Activated CD8-positive, alpha-beta memory T cell treated with anti-CD3 and anti-CD28 coated beads, Interleukin-2, amount 50 U/mL, for 4 hours (primary cell): ENCODE measurements at places on chromosomes 16 and 17.
A peak's percentile ranks its signal among the peaks of the same experiment; 100 is the strongest.

- DNase-seq = peak; percentile 17
Observed at GRCh38 chr17:37770631-37771518, 26.0 kb upstream of the HNF1B start.

DNA sequence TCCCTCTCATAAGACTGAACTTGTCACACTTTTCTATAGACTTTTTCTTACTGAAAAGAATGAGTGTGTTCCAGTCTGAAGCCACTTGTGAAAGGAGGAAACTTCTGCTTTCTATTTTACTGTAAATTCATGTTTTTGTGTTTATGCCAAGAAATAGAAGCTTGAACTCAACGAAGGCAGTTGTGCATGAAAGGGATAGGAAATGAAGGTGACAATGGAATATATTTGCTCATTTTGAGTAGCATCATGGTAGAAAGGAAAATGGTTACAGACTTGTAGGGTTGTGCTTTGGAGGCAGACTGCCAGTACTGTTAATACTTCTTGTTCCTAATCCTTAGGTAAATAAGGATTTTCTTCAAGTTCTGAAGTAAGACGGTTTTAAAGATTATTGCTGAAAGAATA is 8.1 kb downstream of the CLTC start:
- no peak for DNase-seq

DNA sequence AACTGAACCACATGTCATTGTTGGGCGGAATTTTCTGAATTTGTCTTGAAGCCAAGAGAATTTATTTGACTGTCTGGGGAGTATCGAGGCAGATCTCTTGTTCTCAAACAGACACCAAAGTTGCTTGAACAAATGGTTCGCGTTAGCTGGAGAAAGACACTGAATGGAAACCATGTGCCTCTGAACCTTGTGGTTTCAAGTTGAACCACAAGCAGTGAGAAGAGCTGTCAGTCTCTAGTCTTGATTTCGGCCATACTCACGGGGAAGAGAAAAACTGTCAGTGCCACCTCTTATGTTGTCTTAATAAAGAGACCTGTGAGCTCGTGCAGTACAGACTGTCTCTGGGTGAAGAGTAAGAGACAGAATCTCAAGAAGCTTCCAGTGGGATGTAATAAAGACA is 886.5 kb upstream of the SOX9 start:
- no peak for DNase-seq

- no peak for DNase-seq
Observed at GRCh38 chr17:78682363-78682762, 99.7 kb downstream of the CYTH1 start.

- no peak for DNase-seq
Observed at GRCh38 chr16:72002619-72003018, 2.4 kb upstream of the PKD1L3 start.

DNA sequence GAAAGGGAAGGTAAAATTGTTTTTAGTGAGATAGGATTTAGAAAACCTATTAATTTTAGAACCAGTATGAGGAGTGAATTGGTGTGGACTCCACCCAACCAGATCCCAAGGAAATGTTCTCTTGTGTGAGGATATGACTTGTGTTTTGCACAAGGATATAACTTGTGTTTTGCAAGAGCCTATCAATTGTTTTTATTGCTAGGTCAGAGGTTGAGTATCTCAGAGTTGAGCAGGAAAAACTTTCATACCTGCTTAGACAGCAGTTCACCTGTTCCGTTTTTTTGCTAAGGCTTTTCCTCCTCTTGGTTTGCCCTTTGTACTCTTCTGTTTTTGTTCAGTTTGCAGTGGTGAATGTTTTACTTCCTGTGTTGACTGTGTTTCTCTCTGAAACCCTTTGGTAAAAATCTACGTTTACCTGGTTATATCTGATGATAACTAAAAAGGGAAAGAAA is 5.1 kb downstream of the NBR1 start:
- DNase-seq = no peak

GRCh38 chr17:63701868-63702720 is 2.2 kb upstream of the LIMD2 start:
- DNase-seq = peak; percentile 75

DNA sequence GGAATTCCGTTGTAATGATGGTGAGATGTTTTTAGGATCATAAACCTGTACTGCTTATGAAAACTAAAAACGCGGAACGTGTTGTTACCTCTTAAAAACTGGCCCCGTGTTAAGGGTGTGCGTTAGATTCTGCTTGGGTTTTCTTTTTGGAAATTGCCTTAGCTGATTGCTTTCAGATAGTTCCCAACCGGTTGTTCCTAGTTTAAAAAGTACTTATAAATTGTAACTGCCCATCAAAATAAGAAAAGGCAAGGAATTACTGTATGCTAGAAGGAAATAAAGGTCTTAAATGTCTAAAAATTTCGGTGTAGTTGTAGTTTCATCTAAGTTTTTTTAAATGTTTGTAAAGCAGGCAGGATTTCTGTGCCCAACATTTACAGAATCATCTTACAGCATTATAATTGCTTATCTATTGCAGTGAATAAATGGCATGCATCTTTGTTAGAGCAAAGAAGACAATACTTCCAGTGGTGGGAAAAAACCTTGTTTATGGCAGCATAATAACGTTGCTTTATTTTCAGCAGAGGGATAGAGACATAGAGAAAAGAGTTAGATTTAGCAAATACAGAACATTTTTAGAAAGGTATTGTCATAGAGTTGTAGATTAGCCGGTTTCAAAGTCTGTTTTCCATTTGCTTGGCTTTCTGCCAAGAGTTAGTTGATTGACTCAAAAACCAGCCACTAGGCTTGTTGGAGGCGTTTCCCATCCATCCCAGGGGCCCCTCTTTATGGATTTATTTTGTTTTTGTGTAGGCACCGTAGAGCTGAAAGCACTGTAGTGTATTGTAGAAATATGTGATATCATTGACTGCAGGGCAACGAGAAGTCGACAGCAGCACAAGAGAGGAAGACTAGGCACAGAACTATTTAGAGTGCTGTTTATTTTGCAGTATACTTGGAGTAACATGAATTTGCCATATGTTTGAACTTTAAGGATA is 1.7 kb downstream of the PPM1D start:
- no peak for DNase-seq
